Aorta (tissue), 5 donors: ENCODE measurements at places on chromosomes 4 and X. TPM values are rescaled to one million over a fixed set of nuclear protein-coding genes. Genes with fewer than 3 reads are reported as not detected.

Gene DOK7
- 3.3 TPM for total RNA-seq

Gene RNF128
- total RNA-seq = not detected

DNA sequence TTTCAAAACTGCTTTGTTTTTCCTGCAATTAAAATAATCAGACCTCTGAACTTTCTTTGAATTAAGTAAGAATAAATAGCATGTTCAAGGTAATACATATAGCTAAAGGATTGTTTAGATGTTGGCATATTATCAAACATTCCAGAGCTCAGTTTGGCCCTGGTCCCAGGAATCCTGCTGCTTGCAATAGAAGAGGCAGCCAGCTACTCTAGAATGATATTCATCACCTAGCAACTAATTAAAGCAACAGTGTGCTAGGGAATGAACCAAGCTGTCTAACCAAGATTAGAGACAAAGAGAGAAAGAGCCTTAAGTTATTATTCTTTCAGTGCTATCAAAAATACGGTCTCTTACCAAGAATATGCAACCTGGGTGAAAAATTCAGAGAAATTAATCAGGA is 460.9 kb downstream of the GABRG1 start:
- no peak overlapping the region for H3K27ac ChIP-seq
- no peaks in the 10 kb centered on the region for H3K36me3 ChIP-seq
- H3K4me3 ChIP-seq = no peak overlapping the region
- no peaks in the 10 kb centered on the region for H3K4me1 ChIP-seq
- no peaks in the 10 kb centered on the region for H3K27me3 ChIP-seq

- no peak overlapping the region for H3K27ac ChIP-seq
- H3K27me3 ChIP-seq = no peaks in the 10 kb centered on the region
- no peaks in the 10 kb centered on the region for H3K4me1 ChIP-seq
- no peaks in the 10 kb centered on the region for H3K36me3 ChIP-seq
Observed at GRCh38 chr4:167222099-167222498, 12.2 kb downstream of the SPOCK3 start.

GRCh38 chrX:118100091-118100490 is 16.5 kb downstream of the KLHL13 start:
- no peak overlapping the region for H3K4me3 ChIP-seq
- H3K27me3 ChIP-seq = no peaks in the 10 kb centered on the region
- H3K4me1 ChIP-seq = no peaks in the 10 kb centered on the region

GRCh38 chrX:39336671-39337311 is 535.5 kb downstream of the MID1IP1 start:
- no peaks in the 10 kb centered on the region for H3K27me3 ChIP-seq
- H3K27ac ChIP-seq = no peak overlapping the region
- no peak overlapping the region for H3K4me3 ChIP-seq
- no peak for DNase-seq

DNA sequence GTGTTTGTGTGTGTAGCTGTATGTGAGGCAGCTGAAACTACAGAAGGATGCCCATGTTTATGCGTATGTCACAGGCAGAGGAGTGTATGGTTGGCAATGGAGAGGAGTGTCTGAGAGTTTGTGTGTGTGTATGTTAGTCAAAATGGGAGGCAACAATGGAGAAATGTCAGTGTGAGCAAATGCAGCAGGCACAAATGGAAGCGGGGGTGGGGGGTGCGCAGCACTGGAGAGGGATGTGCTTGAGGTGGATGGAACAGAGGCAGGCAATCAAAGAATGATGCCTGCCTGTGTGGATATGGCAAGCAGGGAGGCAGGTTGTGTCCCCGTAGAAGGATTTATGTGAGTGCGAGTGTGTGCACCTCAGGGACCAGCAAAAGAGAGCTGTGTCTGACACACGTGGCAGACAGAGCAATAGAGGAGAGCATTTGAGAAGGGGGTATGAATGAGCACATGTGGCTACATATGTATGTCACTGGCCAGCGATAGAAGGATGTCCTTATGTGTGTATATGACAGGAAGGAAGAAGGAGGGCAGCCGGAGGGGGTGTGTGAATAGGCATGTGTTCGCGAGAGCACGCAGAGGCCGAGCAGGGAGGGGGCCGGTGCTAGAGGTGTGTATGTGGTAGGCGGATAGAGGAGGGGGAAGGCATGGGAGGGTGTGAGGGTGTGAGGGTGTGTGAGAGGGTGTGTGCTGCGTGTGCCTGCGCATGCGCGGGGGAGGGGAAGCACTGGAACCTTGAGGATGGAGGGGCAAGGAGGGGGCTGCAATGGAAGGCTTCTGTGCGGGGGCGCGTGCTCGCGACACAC is 1.1 kb downstream of the PJA1 start:
- no peaks in the 10 kb centered on the region for H3K27me3 ChIP-seq
- H3K4me1 ChIP-seq = no peaks in the 10 kb centered on the region

DNA sequence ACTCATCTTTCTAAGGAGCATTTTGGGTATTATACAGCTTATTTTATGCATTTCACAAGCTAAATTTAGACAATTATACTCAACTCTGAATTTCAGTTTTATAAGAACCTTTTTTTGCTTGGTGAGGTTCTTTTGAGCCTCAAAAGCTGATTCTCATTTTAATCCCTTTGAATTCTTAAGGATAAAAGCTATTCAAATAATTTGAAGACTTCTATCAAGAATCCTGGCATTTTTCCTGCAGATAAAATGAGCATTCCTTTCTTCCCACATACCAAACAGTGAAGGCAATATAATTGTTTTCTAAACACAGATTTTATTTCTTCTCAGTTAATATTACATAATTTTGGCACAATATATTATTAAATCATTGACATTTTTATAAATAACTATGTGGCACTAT is 118.4 kb upstream of the GPM6A start:
- H3K4me1 ChIP-seq = no peaks in the 10 kb centered on the region
- H3K36me3 ChIP-seq = no peaks in the 10 kb centered on the region
- no peaks in the 10 kb centered on the region for H3K27me3 ChIP-seq
- no peak overlapping the region for H3K27ac ChIP-seq
- H3K4me3 ChIP-seq = no peak overlapping the region

- H3K36me3 ChIP-seq = no peaks in the 10 kb centered on the region
- no peak overlapping the region for H3K27ac ChIP-seq
Observed at GRCh38 chrX:47146936-47147859, 2.2 kb downstream of the RBM10 start.

DNA sequence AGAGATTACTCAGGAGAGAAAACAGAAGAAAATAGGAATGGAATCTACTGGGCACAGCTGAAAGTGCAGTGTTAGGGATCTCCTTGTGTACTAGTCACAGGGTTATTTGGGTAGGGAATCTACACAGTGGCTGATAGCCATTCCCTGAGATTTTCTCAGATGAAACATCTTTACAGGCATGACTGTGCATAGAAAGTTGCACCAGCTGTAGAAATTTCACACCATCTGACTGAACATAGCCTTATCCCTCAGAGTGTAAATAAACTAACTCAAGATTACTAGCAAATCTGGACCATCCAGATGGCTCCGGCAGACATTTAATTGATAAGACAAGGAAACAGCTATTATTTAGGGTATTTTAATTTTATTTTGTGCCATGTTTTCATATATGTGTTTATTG is 2053.5 kb upstream of the TENM3 start:
- H3K36me3 ChIP-seq = no peaks in the 10 kb centered on the region
- H3K4me1 ChIP-seq = no peaks in the 10 kb centered on the region
- no peak overlapping the region for H3K27ac ChIP-seq

GRCh38 chr4:8699479-8700145 is 107.0 kb downstream of the CPZ start:
- no peak for DNase-seq
- no peaks in the 10 kb centered on the region for H3K27me3 ChIP-seq
- no peaks in the 10 kb centered on the region for H3K4me1 ChIP-seq
- no peak overlapping the region for H3K27ac ChIP-seq
- H3K36me3 ChIP-seq = no peaks in the 10 kb centered on the region
- H3K4me3 ChIP-seq = no peak overlapping the region

- DNase-seq = no peak
- H3K4me3 ChIP-seq = no peak overlapping the region
- H3K4me1 ChIP-seq = no peaks in the 10 kb centered on the region
- no peaks in the 10 kb centered on the region for H3K27me3 ChIP-seq
- no peak overlapping the region for H3K27ac ChIP-seq
Observed at GRCh38 chr4:184826691-184827270, 1.0 kb upstream of the ACSL1 start.

DNA sequence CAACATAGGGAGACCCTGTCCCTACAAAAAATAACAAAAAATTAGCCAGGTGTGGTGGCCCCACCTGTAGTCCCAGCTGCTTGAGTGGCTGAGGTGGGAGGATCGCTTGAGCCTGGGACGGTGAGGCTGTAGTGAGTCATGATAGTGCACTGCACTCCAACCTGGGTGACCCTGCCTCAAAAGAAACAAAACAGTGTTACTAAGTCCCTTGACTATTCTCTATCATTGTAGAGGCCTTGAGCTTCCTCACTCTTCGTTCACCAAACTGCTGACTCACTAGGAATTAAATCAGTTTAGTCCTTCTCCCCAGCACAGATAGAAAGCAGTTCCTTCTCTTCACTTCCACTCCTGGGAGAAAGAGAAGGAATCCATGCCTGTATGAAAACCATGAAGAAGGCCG is 14.5 kb downstream of the CDS1 start:
- no peak overlapping the region for H3K4me3 ChIP-seq
- no peaks in the 10 kb centered on the region for H3K27me3 ChIP-seq
- no peaks in the 10 kb centered on the region for H3K4me1 ChIP-seq
- no peaks in the 10 kb centered on the region for H3K36me3 ChIP-seq
- no peak overlapping the region for H3K27ac ChIP-seq

- no peak for DNase-seq
- no peaks in the 10 kb centered on the region for H3K36me3 ChIP-seq
- no peaks in the 10 kb centered on the region for H3K4me1 ChIP-seq
- H3K4me3 ChIP-seq = no peak overlapping the region
- no peak overlapping the region for H3K27ac ChIP-seq
- no peaks in the 10 kb centered on the region for H3K27me3 ChIP-seq
Observed at GRCh38 chrX:30580641-30581040, 3.1 kb upstream of the TASL start.

- H3K4me1 ChIP-seq = peaks cover 8% of the 10 kb centered on the region
- H3K36me3 ChIP-seq = no peaks in the 10 kb centered on the region
- H3K27ac ChIP-seq = no peak overlapping the region
- no peak overlapping the region for H3K4me3 ChIP-seq
Observed at GRCh38 chr4:99614491-99614890, 39.9 kb downstream of the MTTP start.

GRCh38 chr4:139692309-139693012 is 26.8 kb downstream of the MGST2 start:
- H3K27ac ChIP-seq = no peak overlapping the region
- DNase-seq = no peak
- H3K36me3 ChIP-seq = no peaks in the 10 kb centered on the region
- H3K4me3 ChIP-seq = no peak overlapping the region
